ENCODE measurements at places on chromosomes 2 and 18.

GRCh38 chr2:241562269-241562891, 3.8 kb downstream of the BOK start:
- no peak for DNase-seq

DNA sequence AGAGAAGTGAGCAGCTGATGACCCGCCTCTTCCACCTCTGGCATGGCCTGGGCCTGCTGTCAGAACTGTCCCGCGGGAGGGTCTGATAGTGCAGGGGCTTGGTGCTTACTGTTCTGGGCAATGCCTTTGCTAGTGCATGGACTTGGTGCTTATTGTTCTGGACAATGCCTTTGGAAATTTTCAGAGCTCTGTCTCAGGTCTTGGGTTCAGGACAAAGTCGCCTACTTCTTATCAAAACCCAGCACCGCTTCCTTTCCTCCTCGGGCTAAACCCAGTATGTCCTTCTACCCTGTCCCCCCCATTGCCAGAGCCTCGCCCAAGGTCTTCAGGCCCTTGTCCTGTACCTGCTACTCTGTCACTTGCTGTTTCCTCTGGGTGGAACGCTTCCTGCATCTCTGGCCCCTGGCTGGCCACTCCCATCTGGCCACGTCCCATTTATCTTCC, 149.6 kb downstream of the ACKR3 start:
- DNase-seq: no peak

- no peak for DNase-seq
Observed at GRCh38 chr18:463403-463802, 37.1 kb downstream of the COLEC12 start.

GRCh38 chr2:150109912-150110311, 377.6 kb downstream of the RND3 start:
- no peak for DNase-seq

DNA sequence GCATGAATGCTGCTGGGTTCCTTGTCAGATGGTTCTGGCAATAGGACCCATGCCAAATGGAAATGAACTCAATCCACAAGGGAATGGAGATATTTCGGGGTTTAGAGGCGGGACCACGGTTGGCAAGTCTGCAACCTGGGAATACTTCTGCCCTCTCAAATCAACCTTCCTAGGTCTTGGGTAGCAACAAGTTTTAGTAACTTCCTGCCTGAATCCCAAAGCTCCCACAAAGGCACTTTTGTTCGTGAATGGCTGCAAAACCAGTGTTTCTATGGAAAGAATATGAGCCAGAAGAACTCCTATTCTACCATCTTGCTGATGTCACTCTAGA, 790.1 kb upstream of the SLC8A1 start:
- DNase-seq: no peak

GRCh38 chr2:217332866-217333265, 473.0 kb upstream of the TNP1 start:
- DNase-seq: no peak

GRCh38 chr2:205868773-205869333, 186.6 kb downstream of the NRP2 start:
- no peak for DNase-seq

GRCh38 chr2:1605102-1606045, 138.9 kb downstream of the PXDN start:
- no peak for DNase-seq

DNA sequence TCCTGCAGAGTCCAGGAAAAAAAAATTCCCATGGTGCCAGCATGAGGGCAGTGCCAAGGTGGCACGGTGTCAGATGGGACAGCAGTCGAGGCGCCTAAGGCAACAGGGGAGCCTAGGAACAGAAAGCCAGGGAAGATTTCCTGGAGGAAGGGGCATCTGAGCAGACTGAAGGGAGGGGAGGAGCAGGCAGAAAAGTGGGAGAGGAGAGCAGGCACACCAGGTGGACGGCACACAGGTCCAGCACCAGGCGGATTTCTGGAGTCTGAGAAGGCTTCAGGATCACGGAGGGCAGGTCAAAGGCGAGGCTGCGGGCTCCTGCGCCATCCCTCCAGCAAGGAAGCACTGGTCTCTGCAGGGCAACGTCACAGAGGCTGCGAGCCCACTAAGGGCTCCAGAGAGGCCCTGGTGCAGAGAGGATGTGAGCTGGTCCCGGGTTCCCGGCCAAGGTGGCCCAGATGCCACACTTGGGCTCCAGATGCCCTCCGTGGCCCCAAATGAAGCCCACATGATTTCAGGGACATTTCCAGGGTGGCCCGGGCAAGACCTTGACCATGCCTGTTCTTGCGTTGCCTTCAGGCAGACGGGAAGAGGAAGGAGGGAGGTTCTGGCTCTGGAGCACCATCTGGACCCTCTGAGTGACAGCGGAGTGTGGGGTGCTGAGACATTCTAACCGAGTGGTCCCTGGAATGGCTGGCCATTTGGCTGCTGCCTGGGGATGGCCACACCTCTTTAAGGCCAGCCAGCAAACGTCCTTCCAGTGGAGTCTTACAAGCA, 4.1 kb downstream of the HS6ST1 start:
- no peak for DNase-seq

DNA sequence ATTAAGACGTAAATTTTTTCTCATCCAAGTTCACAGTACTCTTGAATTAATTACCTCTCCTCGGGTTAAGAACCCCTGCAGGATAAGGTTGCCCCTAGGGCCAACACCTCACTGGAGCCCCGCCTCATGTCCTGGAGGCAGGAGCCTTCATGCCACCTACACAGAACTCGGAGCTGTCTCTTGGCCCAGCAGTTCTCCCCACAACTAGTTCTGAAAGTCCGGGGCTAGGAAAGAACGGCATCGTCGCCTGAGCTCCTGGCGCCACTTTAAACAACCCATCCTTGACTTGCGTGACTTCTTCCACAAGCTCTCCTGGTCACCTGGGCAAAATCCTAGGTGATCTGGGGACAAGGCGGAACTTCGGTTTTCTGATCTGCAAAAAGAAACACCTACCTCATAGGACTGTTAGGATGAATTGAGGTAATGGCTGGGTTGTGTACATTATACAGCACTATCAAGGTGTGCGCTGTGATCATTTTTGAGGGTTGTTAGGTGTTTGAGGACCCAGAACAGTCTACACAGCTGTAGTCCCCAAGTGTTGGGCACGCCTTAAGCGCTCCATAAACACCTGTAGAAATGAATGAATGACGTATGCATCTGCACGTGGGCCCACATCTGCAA, 641 bp upstream of the ITGA6 start:
- DNase-seq: no peak

GRCh38 chr2:105797298-105797819, 52.6 kb downstream of the NCK2 start:
- peak; percentile 30 for DNase-seq

DNA sequence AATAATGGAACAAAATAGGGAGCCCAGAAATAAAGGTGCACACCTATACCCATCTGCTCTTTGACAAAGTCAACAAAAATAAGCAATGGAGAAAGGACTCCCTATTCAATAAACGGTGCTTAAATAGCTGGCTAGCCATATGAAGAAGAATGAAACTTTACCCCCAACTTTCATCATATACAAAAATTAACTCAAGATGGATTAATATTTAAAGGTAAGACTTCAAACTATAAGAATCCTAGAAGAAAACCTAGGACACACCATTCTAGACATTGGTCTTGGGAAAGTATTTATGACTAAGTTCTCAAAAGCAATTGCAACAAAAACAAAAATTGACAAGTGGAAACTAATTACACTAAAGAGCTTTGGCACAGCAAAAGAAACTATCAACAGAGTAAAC, 139.1 kb downstream of the DNAH7 start:
- DNase-seq: no peak

DNA sequence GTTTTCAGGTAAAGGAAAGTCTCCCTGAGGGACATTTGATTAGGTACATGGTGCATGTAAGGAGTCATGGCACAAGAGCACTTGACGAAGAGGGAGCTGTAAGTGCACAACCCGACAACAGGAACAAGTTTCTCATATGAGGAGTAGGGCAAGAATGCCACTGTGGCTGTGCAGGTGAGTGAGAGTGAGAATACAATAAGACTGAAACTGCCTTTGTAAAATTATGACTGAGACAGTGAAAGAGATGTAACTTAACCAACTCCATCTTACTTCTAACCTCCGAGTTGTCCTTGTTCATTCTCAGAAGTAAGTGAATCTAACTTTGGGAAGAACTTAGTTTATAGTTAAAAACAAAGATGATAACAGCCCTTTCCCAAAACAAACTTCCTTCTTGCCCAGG, 1025.8 kb upstream of the CNTNAP5 start:
- DNase-seq: no peak

GRCh38 chr2:203806761-203807160, 60.8 kb upstream of the CTLA4 start:
- DNase-seq: no peak

- no peak for DNase-seq
Observed at GRCh38 chr18:43485545-43485963, 208.3 kb upstream of the SYT4 start.

DNA sequence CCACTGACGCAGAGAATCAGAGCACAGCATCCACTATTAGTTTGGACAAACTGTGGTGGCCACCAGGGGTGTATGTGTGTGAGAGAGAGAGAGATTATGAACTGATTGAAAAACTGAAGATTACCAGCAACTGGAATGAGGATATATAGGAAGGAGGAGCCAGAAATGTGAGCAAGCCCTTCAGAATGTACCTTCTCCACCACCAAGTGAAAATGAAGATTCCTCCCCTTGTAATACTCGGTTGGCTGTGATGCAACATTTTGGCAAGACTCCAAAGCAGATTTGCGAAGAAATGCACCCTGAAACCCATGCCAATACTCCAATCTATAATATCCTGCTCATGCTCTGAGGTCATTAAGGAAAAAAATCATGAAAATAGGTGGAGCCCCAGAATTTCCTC, 121.2 kb upstream of the SLC35G4 start:
- DNase-seq: no peak

DNA sequence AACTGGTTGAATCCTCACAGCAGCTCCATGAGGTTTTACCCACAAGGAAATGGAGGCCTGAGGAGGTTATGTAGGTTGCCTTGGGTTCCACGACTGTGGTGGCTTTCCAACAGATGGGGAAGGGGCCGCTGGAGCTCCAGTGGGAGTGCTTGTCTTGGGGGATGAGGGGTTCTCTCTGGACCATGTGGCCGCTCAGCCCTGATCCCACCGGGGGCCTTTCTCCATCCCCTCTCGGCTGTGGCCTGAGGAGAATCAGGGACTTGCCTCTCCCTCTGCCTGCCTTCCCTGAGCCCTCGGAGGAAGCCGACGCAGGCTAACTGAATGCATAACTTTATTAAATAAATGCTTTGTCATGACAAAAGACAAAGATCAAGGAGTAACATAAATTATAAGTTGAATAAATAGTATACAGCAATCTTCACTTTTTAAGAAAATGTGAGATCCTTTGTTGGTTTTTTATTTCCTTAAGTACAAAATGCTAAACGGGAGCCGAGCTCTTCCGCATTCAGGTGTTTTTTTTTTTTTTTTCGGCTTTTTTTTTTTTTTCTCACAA, 23.5 kb downstream of the IGFBP5 start:
- no peak for DNase-seq

DNA sequence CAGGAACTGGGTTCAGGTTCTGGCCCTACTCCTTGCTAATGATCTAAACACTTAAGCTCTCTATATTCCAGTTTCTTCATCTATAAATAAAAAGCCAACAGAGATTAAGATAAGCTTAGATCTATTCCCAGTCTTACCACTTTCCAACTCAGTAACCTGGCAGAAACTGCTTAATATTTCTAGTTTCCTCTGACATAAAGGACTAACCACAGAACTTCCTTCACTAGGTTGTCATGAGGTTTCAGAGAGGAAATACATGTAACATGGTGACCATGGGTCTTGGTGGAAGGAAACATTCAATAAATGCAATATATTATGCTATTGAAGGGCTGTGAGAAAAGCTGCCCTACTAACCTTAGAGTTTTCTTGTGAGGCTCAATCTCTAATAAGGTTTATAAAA, 114.4 kb upstream of the PDE1A start:
- no peak for DNase-seq
